ENCODE measurements at places on chromosomes 7 and 10.

DNA sequence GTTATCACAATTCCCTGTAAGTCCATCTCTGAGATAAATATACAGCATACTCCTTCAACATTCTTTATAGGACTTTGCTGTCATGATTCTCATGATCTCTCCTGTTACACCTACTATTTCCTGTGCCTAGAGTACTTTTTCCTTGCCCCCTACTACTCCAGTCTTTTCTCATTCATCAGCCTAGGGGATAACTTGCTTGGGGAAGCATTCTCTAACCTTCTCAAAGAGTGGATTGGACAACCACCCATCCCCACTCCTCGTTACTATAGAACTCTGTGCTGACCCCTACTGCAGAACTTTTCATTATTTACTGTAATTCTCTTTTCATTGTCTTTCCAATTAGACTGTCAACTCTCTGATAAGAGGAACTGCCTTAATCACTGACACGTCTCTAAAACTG is 57.4 kb upstream of the TFEC start:
- no peak for DNase-seq

GRCh38 chr7:124403587-124403986 is 362.0 kb downstream of the GPR37 start:
- no peak for DNase-seq

DNA sequence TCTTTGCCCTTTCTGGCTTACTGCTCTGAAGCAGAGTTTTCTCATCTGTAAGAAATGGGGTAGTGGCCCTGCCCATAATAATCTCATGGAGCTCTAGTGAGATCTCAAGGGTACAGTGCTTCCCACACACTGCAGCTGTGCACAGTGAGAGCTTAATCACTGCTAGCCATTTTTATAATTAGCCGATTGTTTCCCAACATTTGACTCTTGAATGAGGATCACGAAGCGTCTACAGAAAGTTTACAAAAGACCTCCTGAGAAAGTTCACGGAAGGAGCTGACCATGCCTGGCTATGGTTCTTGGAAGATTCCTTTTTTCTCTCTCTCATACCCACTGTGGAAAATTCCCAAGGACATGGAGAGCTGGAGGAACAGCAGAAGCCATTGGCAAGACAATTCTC is 70.4 kb downstream of the FAM171A1 start:
- DNase-seq, result no peak

- no peak for DNase-seq
Observed at GRCh38 chr7:29569648-29570047, 6.0 kb downstream of the PRR15 start.

DNA sequence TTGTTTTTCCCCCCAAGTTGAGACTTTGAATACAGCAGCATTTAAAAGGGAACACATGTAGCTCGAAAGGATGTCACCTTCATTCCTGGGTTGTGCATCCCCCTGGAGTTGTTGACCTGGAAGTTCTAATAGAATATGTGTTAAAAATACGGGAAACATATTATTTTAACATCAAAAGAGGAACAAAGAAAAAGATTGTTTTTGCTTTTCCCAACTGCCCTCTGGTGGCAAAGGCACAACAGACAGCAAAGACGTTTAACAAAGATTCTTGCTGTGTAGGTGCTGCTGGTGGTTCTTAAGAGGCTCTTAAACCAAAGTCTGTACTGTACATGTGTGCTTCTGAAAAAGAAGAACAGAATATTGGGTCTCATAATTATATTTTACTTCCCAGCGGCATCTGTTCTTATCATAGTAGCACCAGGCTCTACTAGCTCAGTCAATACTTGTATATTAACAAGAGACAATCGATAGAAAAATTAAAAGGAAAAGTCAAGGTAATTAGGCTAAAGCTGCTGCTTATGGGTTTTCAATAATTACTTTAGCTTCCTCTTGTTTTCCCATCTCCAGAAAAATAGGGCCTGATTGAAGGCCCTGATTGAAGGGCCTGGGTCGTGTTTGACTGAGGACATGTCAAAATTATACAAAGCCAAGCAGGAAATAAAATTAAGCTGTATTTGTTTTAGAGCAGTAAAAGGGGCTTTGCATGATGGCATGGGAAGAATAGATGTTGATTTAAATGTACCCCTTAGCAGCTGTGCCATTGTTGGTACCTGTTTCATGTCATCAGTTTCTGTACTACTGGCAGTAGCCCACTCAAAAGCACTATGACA is 384.2 kb upstream of the LRGUK start:
- DNase-seq, result no peak

DNA sequence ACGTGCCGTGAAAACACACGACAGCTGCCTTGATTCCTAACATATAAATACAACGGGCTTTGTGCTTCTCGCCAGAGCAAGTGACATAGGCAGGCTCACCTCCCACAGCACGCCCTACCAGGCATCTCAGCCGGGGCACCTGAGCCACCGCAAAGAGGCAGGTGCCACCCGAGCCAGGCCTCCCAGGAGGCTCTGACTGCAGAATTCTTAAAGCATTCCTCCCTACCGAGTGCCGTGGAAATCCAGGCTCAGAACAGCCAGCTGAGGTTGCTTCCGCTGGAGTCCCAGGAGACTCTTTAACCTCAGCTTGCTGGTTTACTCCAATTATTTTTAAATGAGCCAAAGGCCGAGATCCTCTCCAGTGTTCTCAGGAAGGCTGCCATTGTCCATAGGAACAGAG is 206.5 kb downstream of the USP6NL start:
- DNase-seq, result no peak

DNA sequence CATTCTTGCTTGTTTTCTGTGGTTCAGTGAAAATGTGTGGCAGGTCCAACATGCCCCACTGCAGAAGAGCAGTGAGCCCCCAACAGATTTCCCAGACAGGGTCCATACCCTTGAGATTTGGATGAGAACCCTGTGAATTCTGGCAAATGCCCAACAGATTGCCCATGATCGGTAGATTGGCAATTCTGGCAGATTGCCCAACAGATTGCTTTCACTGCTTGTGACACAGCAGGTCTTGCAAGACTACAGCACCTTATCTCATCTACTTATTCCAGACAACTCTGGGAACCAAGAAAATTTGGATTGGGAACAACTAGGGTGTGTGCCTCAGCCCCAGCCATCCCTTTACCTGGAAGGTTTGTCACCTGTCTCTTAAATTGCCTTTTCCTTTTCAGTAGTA is 143.7 kb upstream of the COL1A2 start:
- no peak for DNase-seq

GRCh38 chr10:54607983-54608382 is 193.0 kb downstream of the PCDH15 start:
- no peak for DNase-seq

DNA sequence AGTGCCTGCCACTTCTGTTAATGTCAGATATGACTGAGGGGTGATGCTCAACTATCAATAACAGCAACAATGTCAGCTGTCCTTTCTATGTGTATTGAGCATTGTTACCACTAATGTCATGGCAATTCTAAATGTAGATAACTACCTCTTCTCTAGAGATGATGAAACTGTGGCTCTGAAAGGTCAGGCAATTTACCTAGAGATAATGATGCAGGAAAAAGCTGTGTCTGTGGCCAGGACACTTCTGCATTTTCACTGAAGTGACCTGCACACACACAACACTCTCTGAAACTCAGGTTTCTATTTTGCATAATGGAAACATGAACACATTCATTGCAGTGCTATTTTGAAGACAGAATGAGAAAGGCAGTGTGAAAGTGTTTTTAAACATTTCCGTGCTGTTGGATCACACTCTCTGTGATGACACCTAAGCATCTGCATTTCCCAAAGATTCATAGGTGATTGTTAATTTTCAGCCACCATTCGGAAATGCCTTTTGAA is 148.2 kb downstream of the KCND2 start:
- DNase-seq, result peak; percentile 59

DNA sequence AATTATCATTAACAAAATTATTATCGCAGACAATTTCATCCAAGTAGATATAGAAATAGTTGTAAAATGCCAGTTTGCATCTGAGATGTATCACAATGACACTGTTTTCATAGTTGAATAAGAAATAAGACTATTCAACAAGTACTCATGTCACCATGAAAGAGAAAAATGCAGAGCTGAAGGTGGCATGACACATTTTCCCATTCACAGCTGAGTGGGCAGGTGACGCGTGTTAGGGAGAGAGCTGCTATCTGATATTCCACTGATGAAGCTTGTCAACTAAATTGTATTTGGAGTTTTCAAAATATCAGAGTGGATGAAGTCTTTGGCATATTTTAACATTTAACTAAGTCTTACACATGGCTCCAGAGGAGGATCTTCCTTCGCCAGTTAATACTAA is 70.3 kb upstream of the HDAC9 start:
- no peak for DNase-seq

DNA sequence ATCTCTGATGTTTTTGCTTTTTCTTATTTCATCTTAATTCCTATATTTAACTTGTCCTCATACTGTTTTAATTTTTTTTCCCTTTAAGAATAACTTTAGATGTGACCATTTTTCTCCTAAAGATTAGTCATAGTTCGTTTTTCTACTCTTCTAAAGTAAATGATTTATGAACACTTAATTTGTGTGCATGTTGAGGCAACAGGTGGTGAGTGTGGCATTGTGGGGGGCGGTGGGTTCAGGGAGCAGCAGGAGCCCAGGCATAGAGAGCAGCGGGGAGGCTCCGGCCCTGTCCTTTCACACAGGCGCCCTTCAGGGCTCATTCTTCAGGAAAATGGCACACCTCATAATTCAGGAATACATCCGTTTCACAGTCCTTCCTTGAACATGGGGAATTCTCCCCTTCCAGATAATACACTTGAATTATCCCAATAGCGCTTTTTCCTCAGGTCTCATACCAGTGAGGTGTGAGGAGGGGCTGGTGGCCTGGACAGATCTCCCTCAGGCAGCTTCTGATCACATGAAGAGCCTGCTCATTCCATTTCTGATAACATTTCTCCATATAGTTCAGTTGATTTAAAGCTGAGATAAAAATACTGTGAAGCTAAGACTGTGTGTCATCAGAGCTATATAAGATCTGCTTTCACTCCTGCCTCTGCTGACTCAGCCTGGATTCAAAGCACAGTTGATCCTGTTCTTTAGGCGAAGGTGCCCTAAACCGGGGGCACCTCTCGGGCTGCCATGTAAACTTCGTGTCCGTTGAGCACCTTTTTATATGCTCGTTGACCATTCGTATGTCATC is 40.2 kb downstream of the CUL1 start:
- DNase-seq, result no peak

GRCh38 chr10:129626796-129627435 is 159.9 kb downstream of the MGMT start:
- no peak for DNase-seq

DNA sequence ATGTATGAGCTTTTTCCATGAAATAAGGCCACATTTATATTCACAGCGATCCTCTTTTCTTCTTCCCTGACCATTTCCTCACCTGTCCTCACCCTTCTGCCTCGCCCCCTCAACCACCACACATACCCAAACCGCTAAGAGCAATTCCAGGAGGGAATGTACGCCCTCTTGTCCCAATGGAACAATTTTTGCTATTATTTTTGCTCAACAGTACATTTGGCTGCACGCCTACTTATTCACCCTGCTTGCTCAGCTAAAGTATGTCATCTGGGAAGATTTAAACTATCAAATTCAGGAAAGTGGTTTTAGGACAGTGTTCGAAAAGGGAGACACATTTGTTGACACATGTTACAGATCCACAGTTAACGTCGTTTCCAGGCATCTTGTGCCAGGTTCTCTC is 252.7 kb downstream of the NEBL start:
- no peak for DNase-seq

DNA sequence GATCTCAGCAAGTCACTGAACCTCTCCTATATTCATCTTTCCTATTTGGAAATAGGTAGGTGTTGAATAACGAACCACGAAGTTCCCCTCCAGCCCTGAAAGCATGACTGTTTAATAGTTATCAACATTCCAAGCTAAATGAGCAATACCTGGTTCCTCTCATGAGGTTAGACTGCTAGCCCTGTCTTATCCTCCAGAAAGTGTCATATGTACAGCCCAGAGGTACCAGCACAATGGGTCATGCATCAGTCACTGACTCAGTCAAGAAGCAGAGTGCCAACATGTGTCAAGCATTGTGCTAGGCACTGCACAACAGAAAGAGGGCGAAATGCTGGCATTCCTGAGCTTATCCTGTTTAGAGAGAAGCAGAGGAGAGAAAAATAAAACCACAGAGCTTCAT is 70.0 kb downstream of the AMPH start:
- no peak for DNase-seq

- DNase-seq, result no peak
Observed at GRCh38 chr7:80472491-80473200, 39.2 kb downstream of the GNAT3 start.

DNA sequence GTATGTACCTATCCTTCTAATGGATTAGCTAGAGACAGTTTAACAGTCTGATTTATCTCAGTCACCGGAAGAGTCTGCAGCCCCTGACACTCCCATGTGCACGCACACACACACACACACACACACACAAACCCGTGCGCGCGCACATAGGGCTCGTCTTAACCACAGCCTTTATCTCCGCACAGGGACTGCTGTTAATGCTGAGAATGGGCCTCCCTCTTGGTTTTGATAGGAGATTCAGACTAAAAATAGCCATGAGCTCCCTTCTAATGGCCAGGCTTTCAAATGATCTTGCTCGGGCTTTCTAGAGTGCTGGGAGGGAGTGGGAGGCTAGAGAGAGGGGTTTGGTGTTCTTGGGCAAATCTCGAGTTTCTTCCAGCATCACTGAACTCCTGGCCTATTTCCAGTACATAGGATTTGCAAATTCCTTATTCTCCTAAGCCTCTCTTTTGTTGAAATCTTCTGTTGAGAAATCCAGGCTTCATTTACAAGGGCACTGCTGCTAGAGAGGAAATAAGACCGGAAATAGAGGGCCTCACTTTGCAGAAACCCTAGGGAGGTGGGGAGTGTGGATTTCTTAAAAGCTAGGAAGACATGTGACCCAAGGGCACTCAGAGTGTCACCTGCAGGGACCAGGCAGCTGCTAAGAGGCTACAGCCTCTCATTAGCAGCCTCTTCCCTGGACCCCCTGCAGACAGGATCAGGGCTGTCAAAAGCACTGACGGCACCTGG is 2.4 kb downstream of the TMEM72 start:
- DNase-seq, result no peak

GRCh38 chr7:106639476-106640334 is 21.3 kb downstream of the CCDC71L start:
- DNase-seq, result no peak

- no peak for DNase-seq
Observed at GRCh38 chr7:138116141-138116540, 39.9 kb downstream of the AKR1D1 start.

DNA sequence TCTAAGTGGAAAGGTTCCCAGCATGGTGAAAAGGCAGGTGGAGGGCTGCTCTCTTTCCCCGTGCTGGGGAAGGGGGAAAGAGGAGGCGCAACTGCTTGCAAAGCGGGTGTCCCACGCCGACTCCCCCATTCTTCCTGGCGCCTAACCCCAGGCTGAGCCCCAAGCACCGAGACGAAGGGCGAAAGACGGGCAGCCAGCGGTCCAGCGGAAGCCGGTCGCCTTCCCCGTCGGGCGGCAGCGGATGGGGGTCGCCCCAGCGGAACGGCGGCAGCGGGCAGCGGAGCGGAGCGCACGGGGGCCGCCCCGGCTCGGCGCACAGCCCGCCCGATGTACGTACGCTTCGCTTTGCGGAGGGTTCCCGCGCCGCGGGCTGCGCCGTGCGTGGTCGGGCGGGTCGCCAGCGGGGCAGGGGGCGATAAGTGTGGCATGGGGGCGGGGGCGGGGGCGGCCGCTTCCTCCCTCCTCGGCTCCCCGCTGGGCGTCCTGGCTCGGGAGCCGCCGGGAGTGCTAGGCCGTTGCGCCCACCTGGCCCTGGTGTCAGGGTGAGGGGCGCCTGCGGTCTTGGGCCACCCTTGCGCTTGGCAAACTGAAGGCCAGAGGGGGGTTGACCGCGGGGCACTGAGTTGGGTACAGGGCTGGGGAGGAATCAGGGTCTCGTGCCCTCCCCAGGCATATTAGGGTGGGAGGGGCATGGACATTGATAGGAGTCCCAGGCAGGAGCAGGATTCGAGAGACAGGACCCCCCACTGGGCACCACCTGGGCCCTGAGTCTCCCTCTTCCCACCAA is 35.2 kb upstream of the HSPB1 start:
- DNase-seq, result no peak
